HT1080 (cell line): ENCODE measurements at places on chromosomes 3 and 15. TPM values are rescaled to one million over a fixed set of nuclear protein-coding genes. Genes with fewer than 3 reads are reported as not detected.

GRCh38 chr15:31387479-31388118 is 61.0 kb downstream of the KLF13 start:
- DNase-seq, result no peak

PHLDB2 gene
- total RNA-seq, result 57.3 and 58.5 TPM in 2 replicates

GRCh38 chr3:114800272-114801031 is 346.6 kb downstream of the ZBTB20 start:
- no peak for DNase-seq

DNA sequence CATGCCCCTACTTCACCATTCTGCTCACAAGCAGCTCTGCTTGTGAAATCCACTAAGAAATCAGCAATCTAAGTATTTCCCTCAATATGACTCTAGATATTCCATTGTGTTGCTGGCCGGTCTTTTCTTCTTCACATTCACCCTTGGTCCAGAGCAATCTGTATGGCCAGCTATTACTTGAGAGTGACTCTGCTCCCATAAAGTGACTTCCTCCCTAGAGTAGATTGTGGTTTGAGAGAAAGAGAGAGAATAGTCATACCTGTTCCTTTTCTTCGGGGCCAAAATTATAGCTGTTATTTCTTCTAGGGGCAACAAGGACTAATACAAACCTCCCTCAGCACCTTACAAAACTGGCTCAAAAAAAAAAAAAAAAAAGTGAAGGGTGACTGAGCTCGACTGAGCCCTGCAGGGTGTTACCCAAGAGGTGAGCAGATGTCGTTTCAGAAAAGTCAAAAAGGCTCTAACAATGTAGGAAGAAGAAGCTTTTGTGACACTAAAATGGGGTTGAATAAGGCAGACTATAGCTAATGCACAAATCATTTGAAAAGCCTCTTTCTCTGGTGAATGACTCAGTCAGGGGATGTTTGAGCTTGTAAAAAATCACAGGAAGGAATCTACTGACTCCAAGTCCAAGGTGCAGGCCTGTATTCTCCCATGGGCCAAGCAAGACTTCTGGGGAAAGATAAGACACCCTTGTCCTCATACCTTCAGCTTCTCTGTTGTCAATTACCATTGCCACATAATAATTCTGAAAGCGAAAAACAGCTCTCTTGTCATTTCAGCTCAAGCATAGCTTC is 161.0 kb upstream of the SLC24A5 start:
- DNase-seq, result peak; percentile 7

HHATL gene
- not detected in 2 replicates for total RNA-seq

ALG1L2 gene
- not detected in 2 replicates for total RNA-seq

LYSMD2 gene
- total RNA-seq, result 16.5 and 19.3 TPM in 2 replicates

CSPG4 gene
- 15.4 and 16.9 TPM in 2 replicates for total RNA-seq

GRCh38 chr3:55488398-55489055 is 1.4 kb upstream of the WNT5A start:
- peak; percentile 58 for DNase-seq

FANCD2 gene
- total RNA-seq, result 31.1 and 33.2 TPM in 2 replicates

DNA sequence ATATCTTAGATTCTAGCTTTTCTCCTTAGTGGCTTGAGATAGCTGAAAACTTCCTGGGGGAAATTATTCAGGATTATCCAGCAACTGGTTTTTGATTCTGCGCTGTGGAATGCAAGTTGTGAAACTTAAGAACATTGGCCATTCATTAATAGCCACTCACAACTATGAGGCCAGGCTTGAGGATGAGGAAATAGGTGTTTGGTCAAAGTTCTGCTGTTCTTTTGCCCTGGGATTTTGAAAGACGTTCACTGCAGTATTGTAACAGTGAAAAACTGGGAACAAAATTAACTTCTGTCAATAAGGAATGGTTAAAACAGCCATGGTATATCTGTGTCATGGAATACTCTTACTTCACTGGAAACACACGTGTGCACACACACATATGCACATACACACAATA is 44.1 kb downstream of the CTXND1 start:
- no peak for DNase-seq

ARGFX gene
- not detected in 2 replicates for total RNA-seq

- DNase-seq, result no peak
Measured at GRCh38 chr3:99809565-99809964, 8.1 kb upstream of the CMSS1 start.

DNA sequence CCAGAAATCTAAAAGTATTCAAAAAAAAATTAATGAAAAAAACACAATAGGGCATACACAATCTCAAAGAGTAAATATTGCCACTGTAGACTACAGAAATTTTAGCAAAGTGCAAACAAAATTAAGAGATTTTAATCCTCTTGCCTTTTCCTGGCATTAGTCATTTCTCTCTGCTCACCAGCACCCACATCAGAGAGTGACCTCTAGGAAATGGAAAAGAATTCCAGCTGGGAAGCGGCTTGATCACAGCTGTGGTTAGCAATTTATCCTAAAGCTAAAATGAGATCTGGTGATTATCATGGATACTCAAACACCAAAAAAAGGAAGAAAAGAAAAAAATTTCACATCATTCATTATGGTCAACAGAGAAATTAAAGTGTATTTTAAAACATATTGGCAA is 7.5 kb downstream of the CSNK1G1 start:
- DNase-seq, result no peak

DNA sequence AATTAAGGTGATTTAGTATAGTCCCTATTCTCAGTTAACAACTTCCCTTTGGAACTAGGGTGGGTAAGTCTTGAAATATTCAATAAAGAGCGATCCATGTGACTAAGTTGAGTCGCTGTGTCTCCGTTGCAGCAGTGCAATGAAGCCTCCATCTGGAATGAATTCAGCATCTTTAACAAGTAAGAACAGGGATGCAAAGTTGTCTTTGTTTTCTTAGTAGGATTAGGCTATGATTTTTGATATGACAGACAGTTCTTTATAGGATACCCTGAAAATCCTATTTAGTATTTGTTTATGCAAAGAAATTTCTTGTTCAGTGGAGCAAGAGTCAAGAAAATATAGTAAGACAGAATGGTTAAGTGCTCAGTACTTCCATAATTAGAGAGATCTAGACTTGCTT is 52.7 kb downstream of the RBMS3 start:
- DNase-seq, result no peak

GRCh38 chr3:11050666-11051323 is 58.2 kb downstream of the SLC6A1 start:
- DNase-seq, result no peak

GRCh38 chr3:13102386-13103345 is 29.4 kb upstream of the IQSEC1 start:
- DNase-seq, result no peak

SCG5 gene
- total RNA-seq, result 36.1 and 46.9 TPM in 2 replicates

DNA sequence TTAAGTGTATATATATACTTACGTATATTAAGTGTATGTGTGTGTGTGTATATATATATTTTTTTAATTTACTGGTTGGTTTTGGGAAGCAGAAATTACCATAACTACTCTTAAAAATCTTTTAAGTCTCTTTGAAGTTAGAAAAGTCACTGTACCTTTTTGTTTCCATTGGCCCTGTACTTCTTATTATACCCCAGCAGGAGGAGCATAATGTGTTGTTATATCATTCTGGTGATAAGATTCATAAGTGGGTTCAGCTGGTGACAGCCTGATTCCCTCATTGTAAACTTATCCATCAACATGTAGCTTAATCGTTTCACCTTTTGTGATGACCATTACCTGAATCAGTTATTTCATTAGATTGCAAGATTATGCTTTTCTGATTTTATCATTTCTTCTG is 30.8 kb downstream of the MLH1 start:
- no peak for DNase-seq

- no peak for DNase-seq
Measured at GRCh38 chr3:49930168-49930690, 618 bp upstream of the MON1A start.

TMEM207 gene
- total RNA-seq, result not detected in 2 replicates

DNA sequence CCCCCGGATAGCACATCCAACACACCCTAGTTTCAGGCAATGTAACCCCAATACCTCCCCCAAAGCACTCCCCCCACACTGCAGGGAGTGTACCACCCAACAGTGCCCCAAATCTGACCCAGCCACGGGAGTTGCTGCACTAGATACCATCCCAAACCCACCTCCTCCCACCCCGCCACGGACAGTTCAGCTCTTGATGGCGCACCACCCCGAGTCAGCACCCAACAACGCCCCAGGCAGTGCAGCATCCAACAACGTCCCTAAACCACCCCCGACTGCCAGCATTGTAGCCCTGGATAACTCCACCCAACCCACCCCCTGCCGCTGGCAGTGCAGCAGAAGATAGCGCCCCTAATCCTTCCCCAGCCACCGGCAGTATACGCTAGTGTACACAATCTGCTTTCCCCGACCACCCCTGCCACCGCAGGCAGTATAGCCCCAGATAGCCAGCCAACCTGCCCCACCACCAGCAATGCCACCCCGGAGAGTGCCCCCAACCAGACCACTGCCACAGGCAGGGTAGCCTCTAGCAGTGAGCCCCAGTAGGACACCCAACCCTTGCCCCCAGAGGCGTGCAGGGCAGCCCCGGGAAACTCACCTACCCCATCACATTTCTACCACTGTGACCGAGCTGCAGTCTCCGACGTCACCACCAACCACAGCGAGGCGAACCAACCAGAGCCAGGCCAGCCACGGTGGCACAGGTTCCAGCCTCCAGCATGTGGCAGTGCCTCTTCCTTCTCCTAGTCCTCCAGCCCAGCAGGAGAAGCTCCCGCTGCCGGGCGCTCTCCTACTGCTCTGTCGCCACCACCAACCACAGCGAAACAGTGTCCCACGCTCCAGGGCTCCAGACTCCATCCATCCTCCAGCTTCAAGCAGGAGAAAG is 178.1 kb downstream of the POTEB3 start:
- DNase-seq, result no peak

DNA sequence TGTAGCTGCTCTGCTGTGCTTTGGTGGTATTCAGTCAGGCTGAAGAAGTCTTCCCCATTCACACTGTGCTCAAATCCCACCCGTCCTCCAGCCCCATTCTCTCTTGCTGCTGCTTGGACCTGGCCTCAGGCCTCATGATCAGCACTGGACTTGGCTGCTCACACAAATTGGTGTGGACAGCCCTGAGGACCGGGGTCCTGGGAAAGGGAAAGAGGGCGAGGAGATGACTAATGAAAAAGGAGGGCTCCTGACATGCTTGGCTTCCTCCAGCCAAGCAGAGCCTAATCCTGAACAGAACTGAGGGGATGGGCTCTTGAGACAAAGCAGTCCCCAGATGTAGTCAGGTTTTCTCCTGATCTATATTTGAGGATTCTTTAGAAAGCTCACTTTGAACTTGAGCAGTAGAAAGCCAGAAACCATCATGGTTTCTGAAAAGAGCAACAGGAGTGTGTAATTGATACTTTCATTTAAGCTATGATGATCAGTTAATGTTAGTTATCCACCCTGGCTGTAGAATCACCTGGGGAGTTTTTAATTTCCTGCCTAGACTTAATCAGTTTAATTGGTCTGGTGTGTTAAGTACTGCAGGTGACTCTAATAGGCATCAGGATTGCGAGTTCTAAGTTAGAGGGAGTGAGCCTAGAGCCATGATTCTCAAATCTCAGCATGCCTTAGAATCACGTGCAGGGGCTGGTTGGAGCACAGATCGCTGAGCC is 79.4 kb upstream of the THBS1 start:
- DNase-seq, result peak; percentile 22

GRCh38 chr15:77688693-77689092 is 56.0 kb upstream of the LINGO1 start:
- peak; percentile 8 for DNase-seq

DNA sequence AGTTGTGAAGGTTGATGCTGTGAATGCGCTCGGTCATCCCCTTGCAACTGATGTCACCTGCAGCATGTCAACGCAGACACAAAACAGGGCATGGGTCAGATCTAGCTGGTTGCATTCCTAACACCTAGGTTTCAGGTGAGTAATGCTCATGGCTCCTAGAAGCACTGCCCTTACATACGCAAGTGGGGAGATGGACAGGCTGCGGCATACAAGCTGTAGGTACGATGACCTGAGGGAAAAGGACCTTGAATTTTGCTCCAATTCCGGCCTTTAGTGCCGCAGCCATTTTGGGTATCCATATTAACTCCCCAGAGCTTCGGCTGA is 58.0 kb downstream of the TIGIT start:
- DNase-seq, result no peak
